DND-41 (cell line): ENCODE measurements at places on chromosomes 3 and 15.

- no peak for DNase-seq
Observed at GRCh38 chr15:58062983-58063382, 2.5 kb downstream of the ALDH1A2 start.

DNA sequence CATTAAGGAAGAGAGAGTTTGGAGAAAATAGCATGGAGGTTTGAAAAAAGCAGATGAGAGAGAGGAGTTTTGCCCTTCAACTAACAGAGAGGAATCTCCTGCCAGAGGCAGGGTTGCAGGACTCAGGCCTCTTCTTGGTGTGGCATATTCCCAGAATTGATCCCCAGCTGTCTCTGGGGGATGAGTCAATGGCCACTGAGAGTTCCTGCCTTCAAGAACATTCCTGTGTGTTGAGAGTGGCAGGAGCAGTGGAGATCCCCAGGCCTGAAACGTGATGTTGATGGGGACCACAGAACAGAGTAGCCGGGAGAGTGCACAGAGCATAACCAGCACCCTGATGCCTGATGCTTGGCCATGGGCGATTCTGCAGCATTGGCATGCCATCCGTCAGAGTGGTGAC is 348.4 kb upstream of the THBS1 start:
- DNase-seq: no peak

GRCh38 chr3:24161841-24162240 is 216.8 kb downstream of the NR1D2 start:
- DNase-seq: no peak

DNA sequence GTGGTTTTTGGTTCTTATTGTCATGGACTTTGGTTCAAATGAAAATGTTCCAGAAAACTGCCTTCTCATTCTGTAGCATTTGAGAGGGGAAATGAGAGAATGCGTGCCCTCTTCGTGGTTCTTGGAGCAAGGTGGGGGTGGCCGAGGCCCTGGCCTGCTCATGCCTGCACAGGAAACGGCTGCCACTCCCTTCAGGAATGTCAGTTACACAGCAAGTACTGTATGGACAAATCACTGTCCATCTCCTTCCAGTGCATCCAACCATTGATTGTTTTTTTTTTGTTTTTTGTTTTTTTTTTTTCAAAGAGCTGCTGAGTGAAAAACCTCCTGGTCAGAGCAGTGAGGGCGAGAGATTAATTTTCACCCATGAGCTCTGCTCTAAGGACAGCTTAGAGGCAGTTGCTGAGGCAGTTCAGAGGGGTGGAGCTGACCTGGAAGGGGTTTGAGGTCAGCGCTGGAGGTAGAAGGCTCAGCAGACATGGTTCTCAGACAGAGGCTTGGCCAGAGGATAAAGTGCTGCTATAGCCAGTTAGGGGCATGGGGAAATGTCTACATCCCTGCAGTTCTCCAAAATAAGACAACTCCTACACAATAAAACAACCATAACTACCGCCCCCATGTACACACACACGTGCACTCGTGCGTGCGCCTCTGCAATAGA is 20.2 kb upstream of the KIF23 start:
- no peak for DNase-seq

DNA sequence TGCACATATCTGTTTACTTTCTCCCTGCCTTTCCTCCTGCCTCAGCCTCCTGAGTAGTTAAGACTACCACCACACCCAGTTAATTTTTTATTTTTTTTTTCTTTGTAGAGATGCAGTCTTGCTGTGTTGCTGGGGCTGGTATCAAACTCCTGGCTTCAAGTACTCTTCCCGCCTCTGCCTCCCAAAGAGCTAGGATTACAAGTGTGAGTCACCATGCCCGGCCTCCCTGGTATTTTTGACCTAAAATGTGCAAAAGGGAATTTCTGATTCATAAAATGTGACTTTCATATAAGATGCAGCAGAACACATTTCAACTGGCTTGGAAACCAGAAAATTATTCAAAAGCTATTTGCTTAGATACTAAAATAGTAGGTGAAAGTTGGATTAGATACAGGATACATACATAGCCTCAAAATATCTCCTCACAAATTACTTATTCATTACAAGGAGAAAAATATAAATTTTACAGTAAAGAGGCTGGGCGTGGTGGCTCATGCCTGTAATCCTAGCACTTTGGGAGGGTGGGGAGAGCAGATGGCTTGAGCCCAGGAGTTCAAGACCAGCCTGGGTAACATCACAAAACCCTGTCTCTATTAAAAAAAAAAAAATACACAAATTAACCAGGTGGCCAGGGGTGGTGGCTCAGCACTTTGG is 32.0 kb downstream of the MAP4 start:
- no peak for DNase-seq

GRCh38 chr3:66165660-66166059 is 55.1 kb upstream of the SLC25A26 start:
- no peak for DNase-seq

- no peak for DNase-seq
Observed at GRCh38 chr3:190959077-190959476, 96.6 kb upstream of the GMNC start.

DNA sequence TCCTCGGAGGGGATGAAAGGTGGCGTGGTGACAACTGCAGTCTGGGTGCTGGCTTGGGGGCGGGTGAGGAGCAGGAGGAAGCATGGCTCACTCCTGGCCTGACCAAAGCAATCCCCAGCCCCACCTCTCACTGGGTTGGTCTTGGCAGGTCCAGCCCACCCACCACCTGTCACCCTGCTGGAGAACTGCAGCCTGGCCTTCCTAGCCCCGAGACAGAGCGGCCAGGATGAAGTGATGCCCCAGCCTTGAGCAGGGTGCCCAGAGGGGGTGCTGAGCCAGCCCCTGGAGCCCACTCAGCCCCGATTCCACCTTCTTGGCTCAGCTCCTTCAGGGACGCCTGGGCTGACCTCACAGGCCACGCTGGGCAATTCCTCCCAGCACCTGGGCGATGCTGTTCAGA is 89.9 kb downstream of the IQSEC1 start:
- DNase-seq: peak; percentile 39

GRCh38 chr15:89999676-90000185 is 1.4 kb upstream of the ZNF710 start:
- DNase-seq: no peak

GRCh38 chr15:96242761-96243160 is 87.7 kb upstream of the NR2F2 start:
- no peak for DNase-seq

DNA sequence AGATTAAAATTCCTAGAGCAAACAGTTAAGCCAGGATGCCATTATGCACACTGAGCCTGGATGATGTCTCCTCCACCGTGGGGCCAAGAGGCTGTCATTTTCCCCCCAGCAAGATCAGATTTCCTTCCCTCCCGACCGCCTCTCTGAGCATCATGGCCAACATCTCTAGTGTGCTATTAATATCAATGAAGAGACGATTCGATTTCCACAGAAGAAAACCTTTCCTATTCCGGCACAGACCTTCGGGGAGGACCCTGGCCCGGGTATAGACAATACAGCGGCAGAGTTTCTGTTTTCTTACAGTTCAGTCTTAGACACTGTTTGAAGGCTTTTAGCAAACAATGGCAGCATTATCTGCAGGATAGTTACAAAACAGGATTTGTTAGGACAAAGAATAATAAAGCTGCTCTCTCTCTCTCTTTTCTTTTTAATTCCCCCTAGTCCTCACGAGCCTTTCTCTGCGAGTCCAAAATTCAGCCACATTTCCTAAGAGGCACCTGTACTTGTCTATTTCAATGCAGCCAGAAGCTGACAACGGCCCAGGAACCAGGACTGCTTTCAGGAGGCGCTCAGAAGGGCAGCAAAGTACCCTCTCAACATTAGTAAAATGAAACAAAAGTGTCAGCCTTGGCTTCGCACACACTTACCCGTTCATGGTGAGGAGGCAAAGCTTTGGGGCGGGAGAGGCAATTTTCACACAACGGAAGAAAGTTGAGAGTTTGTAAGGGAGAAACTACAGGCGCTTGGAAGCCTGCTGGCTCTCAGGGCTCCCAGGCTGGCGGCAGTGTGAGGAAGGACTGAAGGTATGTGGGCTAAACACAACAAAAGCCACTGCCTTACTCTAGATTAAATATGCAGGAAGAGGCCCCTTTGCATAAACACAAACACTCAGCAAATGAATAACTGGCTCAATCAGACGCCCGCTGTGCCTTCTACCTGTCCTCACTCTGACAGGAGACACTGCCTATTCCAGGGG is 278.0 kb downstream of the FOXP1 start:
- no peak for DNase-seq

- DNase-seq: no peak
Observed at GRCh38 chr15:95921404-95921803, 409.1 kb upstream of the NR2F2 start.

GRCh38 chr15:77510066-77511057 is 89.7 kb downstream of the HMG20A start:
- no peak for DNase-seq

GRCh38 chr3:71723452-71724170 is 1.6 kb downstream of the EIF4E3 start:
- peak; percentile 32 for DNase-seq

DNA sequence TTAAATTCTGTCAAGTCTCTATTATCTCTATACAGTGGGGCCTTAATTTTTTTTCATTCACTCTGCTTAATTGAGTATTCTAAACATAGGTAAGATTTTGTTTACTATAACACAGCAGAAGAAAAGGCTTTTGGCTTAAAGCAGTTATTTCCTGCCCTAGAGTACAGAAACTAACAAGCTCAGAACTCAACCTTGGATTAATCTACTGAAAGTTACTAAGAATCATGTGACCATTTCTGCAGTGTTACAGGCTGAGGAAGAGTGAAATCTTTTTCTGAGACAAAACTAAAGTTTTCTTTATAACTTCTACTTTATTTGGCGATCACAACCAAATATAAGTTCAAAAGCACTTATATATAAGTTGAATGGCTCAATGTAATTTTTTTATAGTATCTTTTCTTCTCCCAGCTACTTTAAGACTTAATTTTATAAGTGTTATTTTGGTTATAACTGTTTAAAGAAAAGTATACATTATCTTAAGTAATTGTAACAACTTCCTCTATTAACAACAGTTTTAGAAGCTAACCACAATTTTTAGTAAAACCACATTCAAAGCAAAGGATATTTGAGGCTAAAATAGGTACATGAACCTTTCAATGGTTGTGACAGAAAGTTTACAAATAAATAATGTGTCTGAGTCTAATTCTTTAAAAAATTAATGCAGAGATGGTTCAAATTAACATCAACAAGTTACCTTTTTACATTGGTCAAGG is 240.6 kb upstream of the NAALADL2 start:
- DNase-seq: no peak

DNA sequence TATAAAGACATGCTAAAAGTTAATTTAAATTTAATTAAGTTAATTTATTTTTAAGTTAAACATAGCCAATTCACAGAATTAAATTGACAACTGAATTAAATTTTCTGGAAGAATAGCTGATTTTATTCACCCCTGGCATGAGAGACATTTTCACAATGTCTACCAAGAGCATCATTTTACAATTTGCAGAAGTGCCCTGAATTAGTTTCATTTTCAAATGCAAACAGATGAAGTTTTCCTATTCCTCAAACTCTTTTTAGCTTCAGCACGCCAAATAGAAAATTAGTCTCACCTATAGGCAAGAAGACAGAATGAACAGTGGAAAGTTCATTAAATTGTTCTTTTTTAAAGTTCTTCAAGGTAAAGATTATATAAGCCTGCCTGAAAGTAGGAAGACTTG is 259.3 kb downstream of the ZBBX start:
- DNase-seq: no peak

- DNase-seq: no peak
Observed at GRCh38 chr3:120200493-120201235, 84.4 kb downstream of the GPR156 start.

DNA sequence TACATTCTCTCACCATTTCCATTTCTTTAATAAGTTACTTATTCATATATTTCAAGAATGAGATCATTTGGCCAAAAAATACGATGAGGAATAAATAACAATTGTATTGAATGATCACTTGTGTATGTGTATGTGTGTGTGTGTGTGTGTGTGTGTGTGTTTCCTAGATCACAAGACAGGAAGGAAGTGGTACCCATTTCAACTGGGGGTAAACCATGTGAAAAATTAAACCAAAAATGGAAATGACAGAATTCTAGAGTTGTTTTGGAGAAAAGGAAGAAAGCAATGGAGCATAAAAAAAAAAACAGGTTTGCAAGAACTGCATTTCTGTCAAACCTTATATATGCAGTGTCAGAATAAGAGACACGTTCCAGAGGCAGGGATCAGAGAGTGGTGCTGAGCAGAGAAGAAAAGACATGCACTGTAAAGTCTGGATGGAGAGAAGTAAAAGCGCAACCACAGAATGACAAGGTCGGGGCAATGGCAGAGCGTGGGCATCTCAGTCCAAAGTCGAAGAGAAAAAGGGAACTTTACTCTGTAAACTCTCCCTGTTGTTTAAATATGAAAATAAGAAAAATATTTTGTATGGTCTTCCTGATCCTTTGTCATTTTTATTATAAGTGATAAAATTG is 75.5 kb downstream of the PEX5L start:
- DNase-seq: peak; percentile 43

GRCh38 chr15:69876064-69876940 is 221.4 kb downstream of the TLE3 start:
- DNase-seq: no peak

- no peak for DNase-seq
Observed at GRCh38 chr3:28286595-28286994, 45.2 kb downstream of the CMC1 start.

GRCh38 chr3:188062216-188062615 is 91.7 kb upstream of the LPP start:
- no peak for DNase-seq

DNA sequence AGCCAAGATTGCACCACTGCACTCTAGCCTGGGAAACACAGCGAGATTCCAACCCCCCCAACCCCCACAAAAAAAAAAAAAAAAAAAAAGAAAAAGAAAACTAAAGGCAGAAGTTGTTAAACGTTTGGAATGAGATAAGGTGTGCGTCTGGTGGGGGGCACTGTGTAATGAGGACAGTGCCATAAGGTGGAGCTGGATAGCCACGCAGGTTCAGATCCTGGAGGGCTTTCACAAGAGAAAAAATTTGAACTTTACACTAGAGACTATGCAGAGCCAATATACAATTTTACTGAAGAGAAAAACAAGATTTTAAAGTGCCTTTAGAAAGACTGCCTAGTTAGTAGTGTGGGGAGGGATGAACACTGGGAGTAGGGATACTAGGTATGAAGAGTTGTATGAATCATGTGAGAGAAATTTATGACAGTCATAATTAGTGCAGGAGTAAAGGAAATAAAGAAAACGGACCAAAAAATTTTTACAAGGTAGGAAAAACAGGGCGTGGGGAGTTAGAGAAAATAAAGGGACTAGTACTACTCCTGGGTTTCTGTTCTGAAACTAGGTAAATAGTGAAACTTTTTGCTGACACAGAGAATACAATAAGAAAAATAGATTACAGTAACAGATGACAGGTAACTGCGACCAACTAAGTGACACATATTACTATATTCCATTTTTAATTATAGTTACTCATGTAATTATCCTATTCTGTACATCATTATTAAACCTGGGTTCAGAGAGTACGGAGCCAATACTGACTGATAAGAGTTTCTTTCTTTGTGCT is 108.1 kb downstream of the PEAK1 start:
- DNase-seq: no peak
